M059J (cell line): ENCODE measurements at places on chromosomes 3 and 15.

GRCh38 chr3:101381809-101382208 is 61.4 kb upstream of the IMPG2 start:
- peak; percentile 59 for DNase-seq

DNA sequence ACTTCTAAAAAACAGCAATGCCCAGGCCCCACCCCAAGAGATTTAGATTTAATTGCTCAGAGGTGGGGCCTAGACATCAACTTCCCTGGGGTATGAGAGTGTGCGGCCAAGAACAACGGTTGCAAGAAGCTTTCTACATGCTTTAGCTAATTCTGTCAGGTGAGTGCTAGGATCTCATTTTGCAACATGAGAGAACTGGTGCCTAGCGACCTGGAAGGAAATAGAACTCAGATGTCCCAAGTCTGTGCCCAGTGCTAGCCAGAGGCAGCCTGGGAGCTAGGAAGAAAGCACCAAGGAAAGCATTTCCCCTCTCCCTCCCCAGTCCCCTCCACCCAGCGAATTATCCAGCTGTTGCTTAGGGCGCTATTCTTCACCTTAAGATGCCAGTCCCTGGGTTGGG is 22.9 kb upstream of the HRH1 start:
- no peak for DNase-seq

DNA sequence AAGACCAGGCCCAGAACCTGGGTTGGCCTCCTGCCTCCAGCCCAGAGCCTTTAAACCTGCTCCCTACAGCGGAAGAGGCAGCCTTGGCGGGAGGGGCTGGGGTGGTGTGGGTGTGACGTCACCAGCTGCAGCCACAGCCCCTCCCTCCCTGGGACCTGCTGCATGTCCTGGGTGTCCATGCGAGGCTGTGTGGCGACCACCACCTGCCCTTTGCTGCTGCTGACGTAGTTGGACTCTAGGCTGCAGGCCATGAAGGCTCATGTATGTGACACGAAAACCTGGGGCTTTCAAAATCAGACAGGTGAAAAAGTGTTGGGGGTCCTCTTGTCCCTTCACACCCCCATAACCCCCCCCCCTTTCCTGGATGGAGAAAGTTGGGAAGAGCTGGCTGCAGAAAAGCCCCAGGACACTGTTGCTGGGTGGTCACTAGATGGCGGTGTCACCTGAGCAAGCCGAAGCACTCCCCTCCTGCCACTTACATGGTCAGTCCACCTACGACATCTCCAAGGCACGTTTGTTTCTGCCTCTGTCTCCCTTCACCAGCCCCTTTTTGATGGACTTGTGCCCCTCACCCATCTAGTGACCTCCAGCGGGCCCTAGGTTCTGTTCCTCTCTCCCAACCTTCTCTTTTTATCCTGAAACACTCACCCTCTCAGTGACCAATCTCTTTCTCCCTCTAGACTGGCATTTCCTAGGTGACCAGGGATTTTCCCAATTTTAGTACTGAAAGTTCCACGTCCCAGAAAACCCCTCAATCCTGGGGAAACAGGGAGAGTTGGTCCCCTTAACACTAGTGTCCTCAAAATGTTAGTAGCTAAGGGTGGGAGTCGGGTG is 35.2 kb downstream of the SLC6A20 start:
- DNase-seq, result peak; percentile 45

- no peak for DNase-seq
Measured at GRCh38 chr15:98730860-98731711, 82.7 kb downstream of the IGF1R start.

- no peak for DNase-seq
Measured at GRCh38 chr3:127712881-127713771, 40.4 kb downstream of the ABTB1 start.

DNA sequence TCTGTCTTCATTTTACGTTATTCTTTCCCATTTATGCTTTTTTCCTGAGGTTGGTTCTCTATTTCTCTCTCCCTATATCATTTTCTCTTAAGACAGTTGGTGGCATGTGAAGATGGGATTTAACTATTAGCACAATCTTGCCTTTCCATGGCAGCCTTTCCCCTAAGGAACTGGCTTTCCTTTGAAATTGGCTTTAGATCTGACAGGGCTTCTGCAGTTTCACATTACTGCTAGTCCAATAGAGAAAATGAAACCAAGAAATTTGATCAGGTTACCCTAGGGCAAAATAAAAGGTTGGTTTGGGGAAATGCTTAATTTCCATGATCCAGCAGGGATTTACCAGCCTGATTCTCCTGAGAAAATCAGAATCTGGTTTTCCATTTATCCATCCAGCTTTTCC is 22.7 kb upstream of the CHL1 start:
- DNase-seq, result no peak

DNA sequence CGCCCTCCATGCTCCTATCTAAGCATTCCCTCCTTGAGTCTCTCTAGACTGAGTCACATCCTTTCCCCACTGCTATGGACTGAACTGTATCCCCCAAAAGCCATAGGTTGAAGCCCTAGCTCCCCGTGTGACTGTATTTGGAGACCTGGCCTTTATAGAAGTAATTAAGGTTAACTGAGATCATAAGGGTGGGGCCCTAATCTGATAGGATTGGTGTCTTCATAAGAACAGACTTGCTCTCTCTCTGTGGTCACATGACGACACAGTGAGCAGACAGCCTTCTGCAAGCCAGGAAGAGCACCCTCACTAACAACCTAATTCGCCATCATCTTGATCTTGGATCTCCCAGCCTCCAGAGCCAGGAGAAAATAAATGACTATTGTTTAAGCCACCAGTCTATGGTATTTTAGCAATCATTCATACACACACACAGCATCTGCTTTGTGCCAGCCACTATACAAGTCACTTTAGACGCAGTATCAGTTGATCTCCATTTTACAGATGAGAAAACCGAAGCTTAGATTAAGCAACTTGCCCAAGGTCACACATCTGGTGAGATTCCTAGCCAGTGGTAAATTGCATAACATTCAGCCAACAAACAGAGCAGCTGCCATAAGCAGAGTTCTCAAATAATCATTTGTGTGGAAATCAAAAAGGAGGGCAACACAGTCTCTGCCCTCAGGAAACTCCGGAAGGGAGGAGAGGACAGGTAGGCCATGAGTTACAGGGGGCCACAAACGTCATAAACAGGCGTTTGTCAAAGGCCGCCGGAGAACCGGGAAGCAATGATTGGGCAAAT is 66.3 kb upstream of the HES1 start:
- peak; percentile 37 for DNase-seq

- peak; percentile 24 for DNase-seq
Measured at GRCh38 chr3:22117751-22118346, 366.8 kb upstream of the ZNF385D start.

- peak; percentile 73 for DNase-seq
Measured at GRCh38 chr3:109707617-109708016, 370.3 kb upstream of the DPPA4 start.
